ENCODE measurements at places on chromosomes 7 and 10. TPM values are rescaled to one million over a fixed set of nuclear protein-coding genes. Genes with fewer than 3 reads are reported as not detected.

Gene FAM237B
- not detected for total RNA-seq

Gene NEURL1
- total RNA-seq, result not detected

Gene GRID1
- total RNA-seq, result 0.49 TPM

Gene MMRN2
- total RNA-seq, result 47.3 TPM

Gene CRTAC1
- 0.57 TPM for total RNA-seq

Gene CTBP2
- total RNA-seq, result 52.2 TPM

Gene GDF10
- 2.9 TPM for total RNA-seq

Gene HABP2
- total RNA-seq, result not detected

Gene PRSS2
- total RNA-seq, result not detected

Gene PIK3CG
- 20.1 TPM for total RNA-seq

Gene GARIN1A
- total RNA-seq, result 2.7 TPM

Gene TMEM229A
- not detected for total RNA-seq

Gene PLCE1
- 7.5 TPM for total RNA-seq

Gene AUTS2
- total RNA-seq, result 31.3 TPM

Gene OR6V1
- not detected for total RNA-seq

Gene SRRM3
- total RNA-seq, result 1.9 TPM

Gene SEMA3E
- total RNA-seq, result 4.7 TPM

Gene UTF1
- not detected for total RNA-seq

Gene GNGT1
- total RNA-seq, result not detected

Gene GOLGA7B
- 2.6 TPM for total RNA-seq

Gene MSMB
- total RNA-seq, result not detected

Gene AKR1D1
- total RNA-seq, result 0.34 TPM

Gene NUTM2A
- 0.85 TPM for total RNA-seq

Gene SLC26A3
- total RNA-seq, result 0.33 TPM

Gene BUB3
- total RNA-seq, result 78.0 TPM

Gene FGF8
- not detected for total RNA-seq

Gene ZNF248
- 12.6 TPM for total RNA-seq

Gene EPO
- not detected for total RNA-seq

Gene HOXA7
- total RNA-seq, result 4.3 TPM

Gene DLX6
- total RNA-seq, result not detected

Gene BTBD16
- total RNA-seq, result not detected

Gene CALML5
- total RNA-seq, result not detected

Gene MEOX2
- total RNA-seq, result 13.7 TPM

Gene RAPGEF5
- 76.7 TPM for total RNA-seq

Gene NSUN5
- 15.1 TPM for total RNA-seq

Gene HOXA5
- total RNA-seq, result 6.4 TPM

Gene PRPF18
- 31.0 TPM for total RNA-seq

Gene THNSL1
- total RNA-seq, result 2.1 TPM

Gene PTPN12
- 147 TPM for total RNA-seq

Gene NKX6-2
- not detected for total RNA-seq

Gene MMD2
- not detected for total RNA-seq

Gene PTPN20
- total RNA-seq, result not detected

Gene SEMA3A
- total RNA-seq, result 26.4 TPM

Gene MYL10
- not detected for total RNA-seq

Gene SDK1
- 7.5 TPM for total RNA-seq

Gene GJC3
- not detected for total RNA-seq

Gene SORBS1
- total RNA-seq, result 690 TPM

Gene ZNF277
- 38.0 TPM for total RNA-seq

Gene SPDYE16
- total RNA-seq, result 1.5 TPM

Gene HMX2
- not detected for total RNA-seq

Gene NOM1
- total RNA-seq, result 20.7 TPM

Gene PRXL2A
- 254 TPM for total RNA-seq

Gene PRSS58
- total RNA-seq, result not detected

Gene ABCB4
- 0.98 TPM for total RNA-seq

Gene STAM
- 25.6 TPM for total RNA-seq

Gene NPTX2
- 1.0 TPM for total RNA-seq

Gene FAM107B
- total RNA-seq, result 31.5 TPM

Gene NEUROD6
- total RNA-seq, result not detected

Gene WAC
- total RNA-seq, result 102 TPM

Data from subcutaneous adipose tissue (tissue), 4 donors.